ENCODE measurements at places on chromosomes 5 and 9.

- DNase-seq = no peak
These were observed 158.0 kb upstream of the PPP1R26 start for GRCh38 chr9:135321580-135321979.

DNA sequence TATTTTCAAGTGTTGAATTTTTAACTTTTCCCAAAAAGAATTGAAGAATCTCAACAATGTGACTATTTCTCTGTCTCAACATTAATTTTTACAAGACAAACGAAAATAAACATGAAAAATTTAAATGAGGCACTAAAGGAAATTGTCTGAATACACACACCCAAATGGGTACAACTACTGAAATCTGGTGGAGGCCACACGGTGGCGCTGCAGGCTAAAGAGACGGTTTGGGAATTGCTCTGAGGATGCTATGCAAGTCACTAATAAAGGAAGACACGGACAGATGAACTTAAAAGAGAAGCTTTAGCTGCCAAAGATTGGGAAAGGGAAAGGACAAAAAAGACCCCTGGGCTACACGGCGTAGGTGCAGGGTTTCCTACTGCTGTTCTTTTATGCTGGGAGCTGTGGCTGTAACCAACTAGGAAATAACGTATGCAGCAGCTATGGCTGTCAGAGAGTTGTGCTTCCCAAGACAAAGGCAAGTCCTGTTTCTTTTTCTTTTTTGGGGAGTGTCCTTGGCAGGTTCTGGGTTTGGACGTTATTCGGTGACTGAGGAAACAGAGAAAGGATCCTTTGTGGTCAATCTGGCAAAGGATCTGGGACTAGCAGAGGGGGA, at the start of gene PCDHB10:
PCDHB10 (plus strand) TSS at position 244 of the 616 bp plus-strand sequence; CDS start at position 444, 200 bp downstream.
- DNase-seq = no peak

GRCh38 chr5:178995341-178995690, 196 bp upstream of the GRM6 start:
- no peak for DNase-seq

DNA sequence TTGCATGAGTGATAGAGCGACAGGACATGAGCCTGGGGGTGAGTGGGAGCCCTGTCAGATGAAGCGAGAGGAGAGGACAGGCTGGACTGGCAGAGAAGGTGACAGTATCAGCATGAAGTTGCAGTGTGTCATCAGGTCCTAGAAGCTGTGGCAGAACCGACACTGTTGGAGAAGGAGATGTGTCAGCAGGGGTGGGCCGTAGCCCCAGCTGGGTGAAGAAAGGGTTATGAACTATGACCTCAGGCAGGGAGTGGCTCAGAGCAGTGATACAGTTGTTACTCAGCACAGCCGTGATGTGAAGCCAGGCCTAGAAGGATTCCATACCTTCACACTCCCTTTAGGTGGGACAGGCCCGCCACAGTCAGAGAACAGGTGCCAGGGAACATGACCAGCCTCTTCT, 7.6 kb downstream of the PCYOX1L start:
- DNase-seq = no peak

DNA sequence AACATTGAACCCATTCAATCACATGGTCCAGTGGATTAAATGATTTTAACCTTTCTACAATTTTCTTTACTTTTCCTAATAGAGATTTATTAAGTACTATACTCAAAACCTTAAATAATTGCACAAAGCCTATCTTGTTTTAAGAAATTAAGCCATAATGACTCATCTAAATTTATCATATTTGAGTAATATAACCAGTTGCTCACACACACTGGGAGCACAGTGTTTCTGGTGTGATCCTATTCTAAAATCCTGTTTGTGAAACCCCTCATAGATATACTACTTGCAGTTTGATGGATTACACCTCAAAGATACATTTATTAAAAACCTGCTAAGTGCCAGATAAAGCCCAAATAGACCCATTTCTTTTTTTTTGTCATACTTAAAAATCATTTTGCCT, 668.3 kb upstream of the CDH18 start:
- no peak for DNase-seq

DNA sequence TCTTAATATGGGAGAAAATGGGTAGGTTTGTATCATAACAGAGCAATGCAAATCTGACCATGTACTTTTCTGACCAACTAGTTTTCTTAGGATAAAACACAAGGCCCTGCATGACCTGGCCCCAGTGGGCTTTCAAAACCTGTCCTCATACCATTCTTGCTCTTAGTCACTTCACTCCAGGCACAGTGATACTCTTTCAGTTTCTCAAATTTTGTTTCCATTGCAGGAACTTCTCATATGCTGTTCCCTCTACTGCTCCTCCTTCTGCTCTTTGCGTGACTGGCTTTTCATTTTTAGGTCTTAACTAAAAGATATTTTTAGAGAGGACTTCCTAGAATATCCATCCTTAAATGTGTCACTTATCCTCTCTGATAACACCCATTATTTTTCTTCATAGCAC, 112.4 kb downstream of the INIP start:
- DNase-seq = no peak

Data from stimulated activated CD4-positive, alpha-beta T cell treated with anti-CD3 and anti-CD28 coated beads, Interleukin-15, amount 100 ng/mL, for 1 hour (primary cell).